ENCODE measurements at places on chromosomes 13 and 19.

GRCh38 chr19:51469629-51470028 is 8.7 kb upstream of the CEACAM18 start:
- no peak for DNase-seq

GRCh38 chr13:77429320-77430142 is 102.6 kb upstream of the MYCBP2 start:
- DNase-seq: no peak

DNA sequence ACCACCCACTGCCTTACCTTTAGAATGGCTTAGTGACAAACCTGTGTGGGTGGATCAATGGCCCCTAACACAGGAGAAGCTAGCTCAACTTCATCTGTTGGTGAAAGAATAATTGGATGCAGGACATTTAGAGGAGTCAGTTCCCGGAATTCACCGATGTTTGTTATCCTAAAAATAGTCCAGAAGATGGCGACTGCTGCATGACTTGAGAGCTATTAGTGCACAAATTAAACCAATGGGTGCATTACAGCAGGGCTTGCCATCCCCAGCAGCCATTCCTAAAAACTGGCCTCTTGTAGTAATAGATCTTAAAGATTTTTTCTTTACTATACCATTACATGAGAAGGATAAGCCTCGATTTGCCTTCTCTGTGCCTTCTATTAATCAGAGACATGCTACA is 46.8 kb upstream of the ZNF726 start:
- DNase-seq: no peak

DNA sequence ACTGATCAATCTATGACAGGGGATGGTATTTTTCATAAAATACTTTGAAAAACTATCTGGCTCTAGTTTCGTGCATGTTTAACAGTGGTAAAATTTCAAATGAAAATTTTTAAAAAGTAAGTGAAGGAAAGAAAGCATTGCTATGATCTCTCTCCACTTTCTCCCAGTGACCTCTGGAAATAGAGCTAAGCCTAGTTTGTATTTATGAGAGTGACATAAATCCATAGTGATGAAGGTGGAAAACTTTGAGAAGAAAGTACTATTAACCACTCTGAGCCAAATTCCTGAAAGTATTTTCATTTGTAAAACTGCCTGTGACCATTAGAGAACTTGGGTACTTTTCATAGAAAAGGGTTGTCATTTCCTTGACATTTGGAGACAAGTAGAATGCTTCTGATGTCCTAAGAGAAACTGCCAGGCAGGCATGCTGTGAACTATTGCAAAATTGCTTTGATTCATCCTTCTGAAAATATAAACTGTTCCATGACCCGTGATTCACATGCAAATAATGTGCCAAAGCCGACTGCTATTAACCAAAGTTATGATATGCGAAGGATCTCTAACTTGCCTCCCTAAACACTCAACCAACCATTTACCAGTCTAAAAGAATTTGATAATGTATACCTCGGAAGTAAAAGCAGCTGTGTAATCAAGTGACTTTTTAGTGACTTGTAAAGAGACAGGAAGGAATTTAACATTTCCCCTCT is 133.2 kb downstream of the VWA8 start:
- no peak for DNase-seq

DNA sequence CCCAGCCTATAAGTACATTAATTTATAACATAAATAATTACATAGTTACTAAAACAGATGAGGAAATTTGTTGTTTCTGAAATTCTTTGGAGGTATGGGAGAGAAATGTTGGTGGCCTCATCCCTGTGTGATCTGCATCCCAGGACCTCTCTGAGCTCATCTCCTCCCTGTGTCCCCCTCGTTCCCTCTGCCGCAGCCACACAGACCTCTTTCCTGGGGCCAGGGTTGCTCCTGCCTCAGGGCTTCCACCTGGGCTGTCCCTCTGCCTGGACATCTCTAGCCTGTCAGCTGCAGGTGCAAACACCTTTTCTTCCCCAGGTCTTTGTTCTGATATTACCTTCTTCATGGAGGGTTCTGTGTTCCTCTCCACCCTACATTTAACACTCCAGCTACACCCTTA is 3.9 kb downstream of the ZNF766 start:
- no peak for DNase-seq

Measured in vagina (tissue), 2 donors.